ENCODE measurements at places on chromosomes 3 and 15.
A peak's percentile ranks its signal among the peaks of the same experiment; 100 is the strongest.

DNA sequence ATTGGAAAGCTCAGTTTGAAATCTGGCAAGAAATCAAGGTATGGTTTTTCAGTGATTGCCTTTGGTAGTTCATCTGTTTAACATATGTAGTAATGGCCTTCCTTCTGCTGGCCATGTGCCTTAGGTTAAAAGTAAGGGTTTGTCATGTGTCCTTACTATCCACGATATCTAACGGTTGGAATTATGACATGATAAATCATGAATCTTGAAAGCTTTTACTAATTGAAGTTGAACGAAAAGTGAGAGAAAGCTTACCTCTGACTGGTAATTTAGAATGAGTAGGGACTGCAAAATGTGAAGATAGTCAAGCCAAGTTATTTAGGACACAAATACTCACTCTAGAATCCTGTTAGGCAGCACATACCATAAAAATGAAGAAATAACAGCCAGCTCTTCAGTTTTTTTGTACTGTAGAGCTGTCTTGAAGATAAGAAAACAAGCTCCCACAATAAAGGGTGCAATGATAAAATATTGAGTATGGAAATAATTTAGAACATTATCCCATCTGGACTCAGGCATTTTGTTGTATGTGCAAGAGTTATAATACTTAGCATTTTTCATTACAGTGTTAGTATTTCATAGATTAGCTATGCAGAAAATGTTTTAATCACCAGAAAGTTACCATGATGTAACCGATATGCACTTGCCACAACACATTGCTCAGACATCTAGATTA lies 303.4 kb downstream of the ZNF385D start:
- DNase-seq: peak; percentile 79

DNA sequence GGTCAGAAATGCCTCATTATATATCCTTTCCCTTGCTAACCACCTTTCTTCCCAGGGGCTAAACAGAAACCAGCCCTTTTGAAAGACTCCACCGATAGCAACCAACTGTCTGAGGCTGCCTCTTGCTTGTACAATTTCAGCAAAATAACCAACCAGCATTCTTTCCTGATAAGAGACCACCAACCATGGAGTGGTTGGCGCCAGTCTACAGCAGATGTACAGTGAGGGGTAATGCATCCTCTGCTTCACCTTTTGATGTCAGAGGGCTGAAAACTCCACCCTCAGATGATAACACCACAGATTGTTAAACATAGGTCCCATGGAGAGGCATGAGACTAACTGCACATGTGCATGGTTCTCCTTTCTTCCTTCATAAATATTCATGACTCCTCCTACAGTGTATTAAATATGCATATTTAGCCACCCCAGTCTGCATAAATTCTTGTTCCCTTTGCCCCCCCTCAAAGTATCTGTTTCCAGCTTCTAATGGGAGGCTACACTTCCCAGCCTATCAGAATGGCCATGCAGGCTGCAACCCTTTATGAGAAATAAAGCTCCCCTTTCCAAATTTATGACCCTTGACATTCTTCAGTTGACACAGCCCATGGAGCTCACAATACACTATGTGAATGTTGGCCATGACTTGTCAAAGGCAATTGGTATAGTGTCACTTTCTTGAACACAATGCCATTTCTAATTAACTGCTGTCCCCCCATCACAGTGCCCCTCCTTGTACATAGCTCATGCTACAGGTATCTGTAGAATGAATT lies 48.3 kb downstream of the GABRB3 start:
- DNase-seq: no peak

- DNase-seq: no peak
Measured at GRCh38 chr3:179046497-179047353, 24.9 kb downstream of the ZMAT3 start.

- peak; percentile 29 for DNase-seq
Measured at GRCh38 chr3:11143476-11143875, 10.8 kb upstream of the HRH1 start.

DNA sequence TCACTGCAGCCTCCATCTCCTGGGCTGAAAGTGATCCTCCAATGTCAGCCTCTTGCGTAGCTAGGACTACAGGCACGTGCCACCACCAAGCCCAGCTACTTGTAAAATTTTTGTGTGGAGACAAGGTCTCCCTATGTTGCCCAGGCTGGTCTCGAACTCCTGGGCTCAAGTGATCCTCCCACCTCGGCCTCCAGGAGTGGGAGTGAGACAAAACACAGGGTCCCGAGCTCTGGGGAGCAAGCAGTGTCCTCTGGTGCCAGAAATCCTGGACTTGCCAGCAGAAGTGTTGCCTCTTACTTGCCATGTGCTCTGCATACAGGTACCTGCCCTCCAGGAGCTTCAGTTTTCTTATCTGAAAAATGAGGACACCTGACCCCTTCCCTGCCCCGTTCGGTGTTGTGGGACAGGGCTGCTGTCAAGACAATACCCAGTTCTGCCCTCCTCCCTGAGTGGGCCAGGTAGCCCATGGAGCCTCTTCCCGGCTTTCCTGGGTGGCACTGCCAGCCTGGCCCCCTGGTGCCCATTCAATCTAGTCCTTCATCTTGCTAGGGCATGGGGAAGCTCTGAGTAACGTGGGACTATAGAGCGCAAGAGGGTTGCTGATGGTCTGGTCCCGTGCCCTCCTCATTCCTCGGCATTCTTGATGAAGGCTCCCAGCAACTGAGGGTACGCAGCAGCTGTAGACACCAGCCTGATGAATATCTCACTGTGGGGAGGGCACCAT lies 164.6 kb downstream of the GOLGA6L4 start:
- no peak for DNase-seq

- peak; percentile 76 for DNase-seq
Measured at GRCh38 chr15:93610944-93611343, 521.9 kb upstream of the RGMA start.

GRCh38 chr3:112734736-112735350 lies 93.9 kb upstream of the CCDC80 start:
- peak; percentile 82 for DNase-seq

DNA sequence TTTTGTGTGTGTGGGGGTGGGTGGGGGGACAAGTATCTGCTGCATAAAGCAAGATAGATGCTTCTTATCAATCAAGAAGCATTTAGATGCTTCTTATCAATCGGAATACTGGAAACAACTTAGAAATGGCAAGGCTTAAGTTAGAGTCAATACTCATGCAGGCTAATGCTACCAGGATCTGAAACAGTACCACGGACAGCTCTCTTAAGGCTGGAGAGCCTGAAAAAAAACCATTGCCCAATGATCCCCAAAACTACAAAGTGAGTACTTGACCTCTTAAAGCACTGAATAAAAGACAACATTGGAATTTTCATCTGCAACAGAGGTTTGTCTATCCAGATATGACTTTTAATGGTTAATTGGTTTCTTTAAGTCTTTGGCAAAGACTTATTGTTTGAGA lies 262.3 kb downstream of the GAP43 start:
- peak; percentile 19 for DNase-seq

GRCh38 chr3:34312684-34313083 lies 514.3 kb downstream of the PDCD6IP start:
- DNase-seq: no peak

GRCh38 chr3:44114142-44114541 lies 127.5 kb upstream of the TOPAZ1 start:
- peak; percentile 18 for DNase-seq

- DNase-seq: no peak
Measured at GRCh38 chr3:40009991-40010390, 200.6 kb downstream of the MYRIP start.

- DNase-seq: no peak
Measured at GRCh38 chr3:4247391-4247790, 55.8 kb upstream of the SETMAR start.

- no peak for DNase-seq
Measured at GRCh38 chr15:76588811-76589747, 252.5 kb downstream of the ISL2 start.

DNA sequence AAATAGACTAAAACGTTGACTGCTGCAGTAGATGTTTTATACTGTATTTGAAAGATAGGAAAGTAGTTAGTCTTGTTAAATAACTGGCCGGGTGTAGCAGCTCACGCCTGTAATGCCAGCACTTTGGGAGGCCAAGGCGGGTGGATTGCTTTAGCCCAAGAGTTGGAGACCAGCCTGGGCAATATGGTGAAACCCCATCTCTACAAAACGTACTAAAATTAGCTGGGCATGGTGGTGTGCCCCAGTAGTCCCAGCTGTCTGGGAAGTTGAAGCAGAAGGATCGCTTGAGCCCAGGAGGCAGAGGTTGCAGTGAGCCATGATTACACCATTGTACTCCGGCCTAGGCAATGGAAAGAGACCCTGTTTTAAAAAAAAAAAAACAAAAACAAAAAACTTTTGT lies 60.5 kb upstream of the ULK4 start:
- DNase-seq: no peak

DNA sequence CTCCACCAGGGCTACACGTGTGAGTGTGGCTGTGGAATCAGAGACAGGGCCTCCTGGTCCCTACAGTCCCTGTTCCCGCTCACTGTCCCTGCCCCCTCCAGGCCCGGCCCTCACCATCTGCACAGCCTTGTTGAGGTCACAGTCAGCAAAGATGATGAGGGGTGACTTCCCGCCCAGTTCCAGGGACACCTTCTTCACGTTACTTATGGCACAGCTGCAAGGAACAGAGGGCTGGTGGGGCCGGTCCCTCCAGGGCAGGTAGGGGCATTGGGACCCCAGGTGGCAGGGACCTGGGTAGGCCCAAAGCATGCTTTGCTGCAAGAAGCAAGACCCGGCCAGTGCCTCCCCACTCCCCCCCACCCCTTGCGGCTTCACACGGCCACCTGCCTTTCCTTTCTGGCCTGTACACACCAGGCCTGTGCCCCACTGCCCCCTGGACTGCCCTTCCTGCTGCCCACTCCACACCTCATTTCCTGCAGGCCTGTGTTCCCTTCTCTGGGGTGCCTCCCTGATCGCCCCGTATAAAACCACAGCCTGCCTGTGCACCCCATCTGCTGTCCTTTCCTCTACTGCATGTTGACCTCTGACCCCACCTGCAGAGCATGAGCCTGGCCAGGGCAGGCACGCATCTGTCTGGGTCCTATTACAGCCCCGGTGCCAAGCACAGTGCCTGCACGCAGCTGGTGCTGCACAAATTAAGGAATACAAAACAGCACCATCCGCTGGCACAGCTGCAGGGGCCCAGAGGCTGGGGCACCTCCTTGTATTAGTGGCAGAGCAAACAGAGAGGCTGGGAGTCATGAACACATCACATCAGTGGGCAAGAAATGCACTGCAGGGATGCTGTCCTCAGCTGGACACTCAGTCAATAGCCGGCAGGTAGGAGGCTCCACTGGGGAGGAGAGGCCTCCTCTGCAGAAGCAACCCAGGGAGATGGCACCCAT lies 30.8 kb upstream of the SLC41A3 start:
- DNase-seq: no peak

GRCh38 chr15:66293419-66294156 lies at the start of gene DIS3L:
Gene DIS3L (plus strand): TSS chr15:66293568. CDS start chr15:66293597, 29 bp downstream.
- peak; percentile 55 for DNase-seq

GRCh38 chr3:186831798-186832197 lies 10.7 kb upstream of the ADIPOQ start:
- no peak for DNase-seq

GRCh38 chr3:61381745-61382392 lies 130.6 kb upstream of the FHIT start:
- DNase-seq: peak; percentile 33

DNA sequence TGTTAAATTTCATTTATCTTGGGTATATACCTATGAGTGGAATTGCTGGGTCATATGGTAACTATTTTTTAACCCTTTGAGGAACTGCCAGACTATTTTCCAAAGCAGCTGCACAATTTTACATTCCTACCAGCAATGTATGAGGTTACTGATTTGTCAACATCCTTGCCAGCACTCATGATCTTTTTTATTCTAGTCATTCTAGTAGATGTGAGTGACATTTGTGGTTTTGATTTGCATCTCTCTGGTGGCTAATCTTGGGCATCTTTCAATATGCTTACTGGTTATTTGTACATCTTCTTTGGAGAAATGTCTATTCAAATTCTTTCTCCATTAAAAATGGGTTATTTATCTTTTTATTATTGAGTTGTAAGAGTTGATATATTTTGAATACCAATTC lies 21.3 kb upstream of the LRRC58 start:
- no peak for DNase-seq

DNA sequence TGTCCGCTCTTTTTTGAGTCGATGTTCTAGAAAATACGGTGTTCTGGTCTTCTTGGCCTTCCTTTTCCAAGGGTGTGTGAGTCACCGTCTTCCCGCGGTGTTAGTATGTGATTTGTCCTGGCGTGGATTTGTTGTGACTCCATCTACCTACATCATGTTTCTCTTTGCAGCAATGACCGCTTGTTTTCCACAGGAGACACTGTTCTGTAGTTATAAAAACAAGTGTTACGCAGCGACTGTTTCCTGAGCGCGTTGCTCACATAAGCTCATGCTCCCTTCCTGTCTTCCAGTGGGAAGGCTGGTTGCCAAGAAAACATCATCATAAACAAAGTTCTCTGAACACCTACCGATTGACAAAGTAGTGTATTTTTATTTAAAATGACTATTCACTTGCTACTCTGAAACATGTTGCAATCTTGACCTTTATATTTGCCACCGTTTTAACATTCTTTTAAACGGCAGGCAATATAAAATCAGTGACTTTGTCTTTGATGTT lies 19.0 kb downstream of the USP13 start:
- DNase-seq: peak; percentile 18

DNA sequence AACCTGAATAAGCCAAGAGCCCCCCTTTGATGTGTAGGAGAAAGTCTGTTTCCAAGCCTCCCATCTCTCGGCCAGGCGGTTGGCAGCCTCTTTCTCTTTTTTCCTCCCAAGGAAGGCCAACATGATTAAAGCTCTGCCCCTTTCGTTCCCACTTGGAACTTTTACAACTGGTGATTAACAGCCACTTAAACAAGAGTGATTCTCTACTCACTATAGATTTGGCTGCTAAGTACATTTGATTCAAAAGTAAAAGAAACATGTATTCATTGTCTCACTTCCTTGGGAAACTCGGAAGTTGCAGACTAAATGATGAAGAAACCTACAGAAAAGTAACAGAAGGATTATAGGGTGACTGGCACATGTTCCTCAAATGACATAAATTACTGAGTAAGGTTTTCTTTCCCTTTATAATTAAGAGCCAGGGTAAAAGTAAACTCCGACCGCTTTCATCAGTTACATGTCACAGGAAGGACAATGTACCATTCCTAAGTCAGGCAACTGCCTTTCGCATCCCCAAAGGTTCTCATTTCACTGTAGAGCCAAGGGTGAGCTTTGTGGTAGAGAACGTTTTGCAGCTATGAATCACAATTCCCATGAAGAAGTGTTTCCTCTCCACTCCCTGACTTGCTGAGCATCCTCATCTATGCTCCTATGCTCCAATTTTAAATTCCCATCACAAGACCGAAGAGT lies 72.7 kb downstream of the MB21D2 start:
- DNase-seq: peak; percentile 67

GRCh38 chr15:49464522-49464921 lies 41.5 kb downstream of the FGF7 start:
- DNase-seq: no peak

GRCh38 chr3:72371431-72371830 lies 476.8 kb downstream of the SHQ1 start:
- no peak for DNase-seq

DNA sequence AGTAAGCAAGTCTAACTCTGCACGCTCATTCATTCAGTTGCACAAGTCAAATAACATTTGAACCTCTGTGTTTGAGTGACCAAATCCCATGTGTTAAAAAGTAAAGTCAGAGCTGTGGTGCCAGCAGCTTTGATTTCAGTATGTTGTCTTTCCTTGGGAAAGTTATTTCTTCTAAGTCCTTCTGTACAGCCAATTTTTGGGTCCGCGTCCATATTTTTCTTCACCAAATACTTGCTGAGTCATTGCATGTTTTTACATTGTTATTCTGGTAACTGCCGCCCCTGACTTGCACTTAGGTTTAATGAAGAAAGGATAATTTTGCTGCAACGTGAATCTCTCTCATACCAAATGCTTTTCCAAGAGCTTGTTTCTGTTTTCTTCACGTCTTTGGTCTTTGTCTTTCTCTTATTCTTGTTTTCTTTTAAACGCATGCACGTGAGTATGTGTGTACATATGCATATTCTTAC lies 56.7 kb downstream of the PLS1 start:
- no peak for DNase-seq
